Epithelial cell of proximal tubule (primary cell): ENCODE measurements at places on chromosomes 4 and X. TPM values are rescaled to one million over a fixed set of nuclear protein-coding genes. Genes with fewer than 3 reads are reported as not detected.

Gene CSAG3
- not detected in 2 replicates for total RNA-seq

Gene C1QTNF7
- total RNA-seq: not detected in 2 replicates

Gene PCSK1N
- total RNA-seq: 12.4 and 19.3 TPM in 2 replicates

Gene SMR3B
- not detected in 2 replicates for total RNA-seq

Gene TCEAL3
- total RNA-seq: 10.1 and 28.7 TPM in 2 replicates

Gene ZCCHC18
- 0.63 and 1.2 TPM in 2 replicates for total RNA-seq

Gene TENM3
- total RNA-seq: 2.4 and 6.1 TPM in 2 replicates

Gene IRS4
- total RNA-seq: not detected in 2 replicates

Gene STATH
- total RNA-seq: not detected in 2 replicates

- no peak for DNase-seq
These were observed 11.2 kb upstream of the PDGFRA start for GRCh38 chr4:54217642-54218495.

- no peak for DNase-seq
These were observed 165.7 kb downstream of the SOWAHB start for GRCh38 chr4:76732246-76732645.

DNA sequence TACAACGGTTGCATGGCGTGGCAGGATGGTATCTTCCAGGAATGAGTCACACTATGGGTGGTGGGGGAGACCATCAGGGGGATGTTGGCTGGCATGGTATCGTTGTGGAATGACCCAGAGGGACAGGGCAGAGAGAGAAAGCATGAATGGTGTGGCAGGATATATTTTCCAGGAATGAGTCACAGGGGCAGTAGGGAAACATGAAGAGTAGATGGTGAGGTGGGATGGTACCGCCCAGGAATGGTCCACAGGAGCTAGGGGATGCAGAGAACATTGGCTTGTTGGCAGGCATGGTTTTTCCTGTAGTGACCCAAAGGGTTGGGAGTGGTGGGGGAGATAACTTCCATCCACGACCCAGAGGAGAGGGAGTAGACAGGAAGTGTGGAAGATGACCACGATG lies 62.4 kb downstream of the MAOA start:
- no peak for DNase-seq

GRCh38 chr4:121964958-121965357 lies 13.1 kb upstream of the TRPC3 start:
- no peak for DNase-seq

DNA sequence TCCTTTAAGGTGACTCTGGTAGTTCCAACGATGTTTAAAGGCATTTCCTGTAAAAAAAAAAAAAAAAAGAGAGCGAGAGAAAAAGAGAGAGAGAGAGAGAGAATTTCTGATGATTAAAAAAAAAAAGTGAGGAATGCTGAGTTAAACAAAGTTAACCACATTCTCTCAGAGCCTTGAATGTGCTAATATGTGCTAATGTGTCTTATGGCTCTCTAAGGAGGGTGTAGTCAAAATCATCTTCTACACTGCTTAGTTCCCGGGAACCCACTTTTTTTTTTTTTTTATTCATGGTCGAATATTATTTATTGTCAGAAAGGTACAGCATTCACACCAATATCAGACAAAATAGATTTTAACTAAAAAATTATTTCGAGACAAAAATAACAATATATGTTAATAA lies 111.7 kb downstream of the SNCA start:
- DNase-seq: no peak

- DNase-seq: no peak
These were observed 1005.5 kb upstream of the INTU start for GRCh38 chr4:126627255-126627654.

- peak; percentile 19 for DNase-seq
These were observed 96.5 kb downstream of the CHRDL1 start for GRCh38 chrX:110699109-110699508.

GRCh38 chr4:159451006-159451405 lies 348.1 kb downstream of the RAPGEF2 start:
- DNase-seq: no peak

DNA sequence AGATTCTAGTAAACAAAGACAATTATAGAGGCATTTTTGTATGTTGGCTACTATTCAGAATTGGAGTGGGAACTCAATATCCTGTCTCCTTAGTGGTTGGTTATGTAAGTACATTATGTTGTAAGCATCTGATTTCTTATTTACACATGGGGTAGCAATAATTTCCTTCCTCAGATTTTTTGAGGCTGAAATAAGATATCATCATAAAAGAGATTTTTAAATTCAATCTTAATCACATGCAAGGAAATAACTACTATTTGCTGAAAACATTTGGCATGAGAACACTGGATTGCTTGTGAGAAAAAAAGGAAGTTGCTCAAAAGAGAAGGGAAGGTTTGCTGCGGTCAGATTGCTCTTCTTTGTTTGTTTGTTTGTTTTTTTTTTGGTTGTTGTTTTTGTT lies 437.7 kb upstream of the HS3ST1 start:
- DNase-seq: no peak

DNA sequence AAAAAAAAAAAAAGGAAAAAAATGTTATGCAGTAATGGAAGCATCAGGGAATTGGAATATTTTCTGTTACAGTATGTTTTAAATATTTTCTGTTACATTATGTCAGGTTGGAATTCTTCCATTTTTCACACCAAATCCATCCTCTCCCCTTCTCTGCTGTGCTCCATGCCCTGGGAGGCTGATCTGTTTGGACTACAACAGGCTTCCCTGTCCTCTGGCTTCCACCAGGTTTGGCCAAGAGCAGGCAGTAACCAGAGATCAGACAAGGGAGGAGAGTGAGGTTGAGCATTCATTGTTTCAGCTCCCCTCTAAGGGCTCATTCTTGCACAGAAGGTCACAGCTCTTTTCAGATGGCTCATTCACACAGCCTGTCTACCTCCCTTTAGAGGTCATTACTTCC lies 11.7 kb upstream of the TMEM184C start:
- no peak for DNase-seq

- no peak for DNase-seq
These were observed 170.1 kb upstream of the ATOH1 start for GRCh38 chr4:93658443-93658842.

DNA sequence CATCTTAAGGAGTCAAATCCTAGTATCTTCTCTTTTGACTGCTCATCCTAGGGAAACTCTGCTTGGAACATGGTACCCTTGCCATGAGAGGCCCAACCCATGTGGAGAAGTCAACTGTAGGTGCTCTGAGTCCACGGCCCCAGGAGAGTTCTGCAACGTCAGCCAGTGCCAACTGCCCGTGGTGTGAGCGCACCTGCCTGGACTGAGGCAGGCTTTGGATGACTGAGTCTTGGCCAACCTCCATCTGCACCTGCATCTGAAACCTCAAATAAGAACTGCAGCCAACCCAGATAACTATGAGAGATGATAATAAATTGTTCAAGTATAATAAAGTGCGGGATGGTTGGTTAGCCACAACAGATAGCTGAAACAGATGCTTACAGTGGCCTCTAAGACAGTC lies 772.0 kb downstream of the TRIML1 start:
- no peak for DNase-seq

GRCh38 chrX:107704181-107704580 lies 71.4 kb downstream of the TSC22D3 start:
- no peak for DNase-seq

- DNase-seq: no peak
These were observed 169.2 kb downstream of the TMA16 start for GRCh38 chr4:163663454-163664225.

DNA sequence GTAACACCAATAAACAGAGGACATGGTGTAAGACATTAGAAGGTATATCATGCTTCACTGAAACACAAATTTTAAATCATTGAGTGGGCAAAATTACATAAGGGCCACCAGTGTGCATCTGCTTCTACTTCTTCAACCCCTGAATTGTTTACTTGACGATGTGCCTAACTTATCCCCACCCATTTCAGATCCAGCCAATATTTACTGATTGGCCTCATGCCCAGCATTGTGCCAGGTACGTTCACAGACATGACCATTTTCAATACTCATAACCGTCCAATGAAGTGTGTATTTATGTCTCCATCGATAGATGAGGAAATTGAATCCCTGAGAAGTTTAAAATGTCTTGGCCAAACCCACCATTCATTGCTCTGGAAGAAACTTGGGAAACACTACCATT lies 208.3 kb upstream of the MID1 start:
- no peak for DNase-seq

- no peak for DNase-seq
These were observed 109.2 kb upstream of the FAT1 start for GRCh38 chr4:186832906-186833305.

- DNase-seq: no peak
These were observed 2.4 kb downstream of the TMEM131L start for GRCh38 chr4:153468587-153468986.

DNA sequence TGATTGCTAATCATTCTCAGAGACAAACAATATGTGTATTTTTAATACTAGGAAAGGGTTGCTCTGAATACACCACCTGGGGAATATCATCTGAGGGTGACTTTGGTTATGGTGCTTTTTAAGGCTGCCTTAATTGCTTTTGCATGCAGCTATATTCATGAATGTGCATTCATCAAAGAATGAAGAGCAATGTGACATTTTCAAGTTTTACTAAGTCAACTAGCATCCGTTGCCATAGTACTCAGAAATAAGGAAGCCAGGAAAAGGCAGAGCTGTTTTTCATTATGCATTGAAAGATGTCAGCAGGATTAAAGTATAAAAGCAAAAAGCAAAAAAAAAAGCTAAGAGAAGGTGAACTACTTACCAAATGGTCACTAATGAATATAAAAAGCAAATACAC lies 67.4 kb upstream of the PCDH18 start:
- DNase-seq: no peak

- no peak for DNase-seq
These were observed 22.2 kb upstream of the TLR2 start for GRCh38 chr4:153661908-153662307.

DNA sequence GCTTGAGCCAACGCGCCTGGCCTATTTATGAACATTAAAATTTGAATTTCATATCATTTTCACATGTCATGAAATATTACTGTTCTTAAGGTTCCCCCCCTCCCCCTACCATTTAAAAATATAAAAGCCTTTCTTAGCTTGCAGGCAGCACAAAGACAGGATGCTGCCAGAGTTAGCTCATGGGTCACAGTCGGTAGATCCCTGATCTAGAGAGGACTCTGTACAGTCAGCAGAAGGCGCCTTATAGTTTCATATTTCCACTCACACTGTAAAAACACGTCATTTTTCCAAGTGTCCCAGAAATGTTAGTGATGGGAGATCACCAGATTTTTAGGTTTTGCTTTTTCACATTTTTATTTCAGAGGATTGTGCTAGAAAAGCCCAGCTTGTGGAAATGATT lies 12.2 kb downstream of the NOCT start:
- no peak for DNase-seq

DNA sequence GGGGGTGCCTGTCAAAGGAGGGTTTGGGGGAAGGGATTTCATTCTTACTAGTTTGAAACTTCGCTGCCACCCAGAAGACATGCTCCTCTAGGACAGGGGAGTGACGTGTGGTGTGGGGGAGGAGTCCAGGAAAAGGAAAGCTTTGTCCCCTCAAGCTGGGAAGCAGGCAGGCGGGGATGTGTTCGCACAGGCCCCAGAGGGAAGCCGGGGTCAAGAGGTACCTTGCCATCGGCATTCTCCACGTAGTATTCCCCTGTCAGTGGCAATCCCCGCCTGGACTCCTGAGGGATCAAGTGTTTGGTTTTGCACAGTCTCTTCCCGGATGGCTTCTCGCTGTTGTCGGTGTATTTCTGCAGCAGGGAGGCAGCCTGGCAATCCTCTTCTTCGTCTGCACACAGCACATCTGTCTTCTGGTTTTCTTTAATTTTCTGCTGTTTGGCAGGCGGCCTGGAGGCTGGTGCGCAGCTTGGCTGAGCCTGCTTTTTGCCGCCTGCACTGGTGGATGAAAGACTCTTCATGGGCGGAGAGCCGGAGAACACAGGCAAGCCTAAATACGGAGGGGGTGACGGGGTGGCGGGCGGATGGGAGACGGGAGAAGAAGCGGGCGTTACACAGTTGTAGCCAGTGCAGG lies 35.1 kb downstream of the BCOR start:
- DNase-seq: no peak
